Activated T-cell treated with anti-CD3 and anti-CD28 coated beads for 1 hour (primary cell): ENCODE measurements at places on chromosomes 16 and 17.
A peak's percentile ranks its signal among the peaks of the same experiment; 100 is the strongest.

DNA sequence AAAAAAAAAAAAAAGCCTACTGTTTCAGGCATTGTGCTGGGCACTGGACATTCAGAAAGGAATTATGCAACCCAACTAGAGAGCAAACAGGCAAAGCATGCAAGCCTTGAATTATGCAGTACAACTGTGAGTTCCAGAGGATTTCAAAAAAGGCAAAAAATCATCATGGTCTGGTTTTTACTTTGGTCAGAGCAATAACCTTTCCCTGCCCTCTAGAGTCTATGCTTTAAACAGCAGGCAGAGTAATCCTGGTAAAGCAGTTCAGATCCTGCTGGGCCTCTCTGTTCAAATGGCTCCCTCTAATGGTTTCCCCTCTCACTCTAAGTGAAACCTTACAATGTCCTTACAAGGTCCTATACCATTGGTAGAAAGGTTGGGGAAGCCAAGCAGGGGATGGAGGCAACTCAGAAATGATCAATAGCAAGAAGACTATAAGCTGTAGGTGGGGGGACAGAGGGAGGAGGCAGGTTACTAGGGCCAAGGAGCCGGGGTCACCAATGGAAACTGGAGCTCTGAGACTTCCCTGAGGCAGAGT, 4.6 kb upstream of the TAF15 start:
- DNase-seq = no peak

DNA sequence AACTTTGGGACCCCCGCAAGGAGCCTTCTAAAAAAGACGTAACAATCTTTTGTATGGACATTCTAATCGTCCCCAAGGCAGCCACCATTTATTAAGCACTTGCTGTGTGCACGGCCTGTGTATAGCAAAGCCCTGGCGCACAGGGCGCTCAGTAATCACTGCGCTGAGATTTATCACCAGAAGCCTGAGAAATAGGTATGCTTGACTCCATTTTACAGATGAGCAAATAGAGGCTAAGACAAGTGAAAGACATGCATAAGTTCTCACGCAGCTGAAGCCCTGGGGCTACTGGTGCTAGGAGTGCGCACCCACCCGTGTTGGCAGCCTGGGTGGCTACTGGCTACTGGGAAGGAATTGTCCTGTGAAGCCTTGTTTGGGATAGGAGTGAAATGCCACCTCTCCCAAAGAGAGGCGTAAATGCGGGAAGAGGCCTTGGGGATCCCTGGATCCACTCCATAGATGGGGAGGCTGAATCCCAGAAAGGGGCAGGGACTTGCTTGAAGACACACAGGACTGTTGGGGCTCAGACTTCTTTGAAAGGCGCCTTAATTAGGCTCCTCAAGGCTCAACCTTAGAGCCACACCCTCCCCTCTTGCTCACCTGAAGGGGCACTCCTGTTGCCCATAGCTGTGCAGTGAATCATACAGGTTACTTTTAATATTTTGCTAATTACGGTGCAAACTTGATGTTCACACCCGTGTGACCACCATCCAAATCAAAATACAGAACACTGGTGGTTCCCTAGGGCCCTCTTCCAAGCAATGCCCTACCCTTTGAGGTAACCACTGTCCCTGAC, 634 bp upstream of the NATD1 start:
- no peak for DNase-seq

DNA sequence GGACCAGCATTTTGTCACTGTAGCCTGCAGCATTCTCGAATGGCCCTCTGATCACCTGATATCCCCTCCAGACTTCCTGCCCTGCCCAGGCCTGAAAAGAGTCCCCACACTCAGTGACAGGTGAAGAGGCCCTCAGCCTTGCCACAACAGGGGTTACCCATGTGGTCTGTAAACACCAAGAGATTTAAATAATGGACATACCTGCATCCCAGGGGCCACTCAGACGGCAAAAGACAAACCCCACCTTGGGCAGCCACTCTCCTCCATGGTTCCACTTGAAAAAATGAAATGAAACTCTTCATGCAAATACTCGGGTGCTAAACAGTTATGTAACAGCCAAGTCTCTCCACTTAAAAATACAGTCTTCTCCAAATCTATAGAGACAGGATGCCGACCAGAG, 22.9 kb upstream of the PECAM1 start:
- DNase-seq = no peak

GRCh38 chr17:80485846-80486245, 9.4 kb upstream of the NPTX1 start:
- no peak for DNase-seq

GRCh38 chr16:80500116-80500859, 40.5 kb upstream of the DYNLRB2 start:
- no peak for DNase-seq

GRCh38 chr17:7579001-7579833, at the start of gene CD68:
Gene CD68 (plus strand): TSS chr17:7579638. CDS start chr17:7579678, 40 bp downstream.
- DNase-seq = peak; percentile 41

DNA sequence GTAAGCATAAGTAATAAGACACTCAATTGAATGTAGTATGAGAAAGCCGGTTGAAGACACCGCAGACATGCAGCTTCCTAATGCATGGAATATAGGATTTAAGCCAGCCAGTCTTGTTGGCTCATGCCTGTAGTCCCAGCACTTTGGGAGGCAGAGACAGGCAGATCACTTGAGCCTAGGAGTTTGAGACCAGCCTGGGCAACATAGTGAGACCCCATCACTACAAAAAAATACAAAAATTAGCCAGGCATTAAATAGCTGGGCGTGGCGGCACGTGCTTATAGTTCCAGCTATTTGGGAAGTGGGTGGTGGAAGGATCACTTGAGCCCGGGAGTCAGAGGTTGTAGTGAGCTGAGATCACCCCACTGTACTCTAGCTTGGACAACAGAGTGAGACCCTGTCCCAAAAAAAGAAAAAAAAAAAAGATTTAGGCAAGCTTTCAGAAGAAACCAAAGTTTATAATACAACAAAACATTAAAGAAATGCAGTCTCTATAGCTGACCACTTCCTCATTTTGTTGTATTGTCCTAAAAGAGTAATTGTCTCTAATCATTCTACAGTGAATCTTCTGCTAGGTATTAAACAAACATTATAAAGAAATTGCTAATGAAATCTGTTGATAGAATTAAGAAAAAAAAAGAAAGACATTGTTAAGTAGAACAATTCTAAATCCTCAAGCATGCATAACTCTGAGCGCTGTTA, 68.6 kb upstream of the KIFC3 start:
- DNase-seq = no peak

DNA sequence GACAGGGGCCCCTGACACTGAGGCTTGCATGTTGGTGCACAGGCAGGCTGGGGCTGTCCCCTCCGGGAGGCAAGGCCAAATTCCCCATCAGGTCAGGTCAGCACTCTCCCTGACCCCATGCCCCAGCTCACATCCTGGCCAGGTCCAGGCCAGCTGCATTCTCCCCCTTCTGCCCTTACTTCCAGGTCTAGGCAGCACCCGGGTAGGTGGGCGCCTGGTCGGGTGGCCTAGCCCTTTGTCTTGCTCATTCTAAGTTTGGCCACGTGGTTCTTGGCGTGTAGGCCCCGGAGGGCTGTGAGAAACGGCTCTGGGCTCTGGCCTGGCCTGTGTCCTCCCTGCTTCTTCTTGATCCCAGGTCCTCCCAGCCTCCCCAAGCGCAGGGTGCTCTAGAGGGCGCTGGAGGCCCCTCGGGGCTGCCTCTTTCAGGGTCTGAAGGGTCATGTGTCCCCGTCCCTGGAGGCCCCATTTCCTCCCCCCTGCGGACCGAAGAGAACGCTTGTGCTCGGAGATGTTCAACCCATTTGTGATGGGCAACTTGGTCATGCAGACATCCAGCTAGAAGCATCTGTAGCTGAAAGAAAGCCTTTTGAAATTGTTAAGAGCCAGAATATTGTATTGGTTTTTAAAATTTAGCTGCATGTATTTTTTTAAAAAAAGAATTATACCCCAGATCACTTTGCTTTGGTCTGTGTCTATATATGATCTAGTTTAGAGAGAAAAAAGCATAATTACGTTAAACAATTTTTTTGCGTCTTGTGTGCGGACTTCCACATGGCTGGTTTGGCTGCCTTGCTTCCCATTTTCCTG, 6.7 kb downstream of the BAHCC1 start:
- no peak for DNase-seq

DNA sequence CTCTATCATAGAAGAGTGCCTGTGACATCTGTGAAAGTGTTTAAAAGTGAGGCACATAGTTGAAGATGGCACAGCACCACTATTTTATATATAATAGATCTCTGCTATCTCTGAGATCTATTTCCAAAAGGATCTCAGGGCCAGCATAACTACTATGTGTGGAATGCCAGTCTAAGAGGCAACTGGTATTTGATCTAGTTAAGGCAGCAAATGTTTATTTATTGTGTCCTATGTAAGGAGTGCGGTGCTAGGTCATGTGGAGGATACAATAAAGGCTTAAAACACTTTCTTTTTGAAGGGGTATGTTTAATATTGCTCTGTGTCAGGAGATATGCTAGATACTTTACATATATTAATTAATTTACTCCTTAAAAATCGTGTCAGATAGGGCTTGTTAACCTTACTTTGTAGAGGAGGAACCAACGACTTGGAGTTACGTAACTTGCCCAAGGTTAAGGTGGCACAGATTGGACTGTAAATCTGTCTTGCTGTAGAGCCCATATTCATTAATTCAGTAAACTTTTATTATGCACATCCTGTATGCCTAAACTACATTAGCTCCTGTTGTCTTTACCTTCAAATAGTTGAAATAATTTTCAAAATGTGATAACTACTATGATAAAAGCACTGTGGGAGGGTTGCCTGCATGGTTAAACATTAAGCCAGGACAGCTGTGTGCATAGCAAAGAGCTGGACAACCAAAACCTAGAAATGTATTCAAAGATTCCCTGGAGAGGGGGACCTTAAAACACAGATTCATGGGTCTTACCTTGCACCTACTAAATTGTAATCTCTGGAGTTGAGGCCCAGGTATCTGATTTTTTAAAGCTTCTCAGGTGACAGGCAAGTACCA, 83.3 kb downstream of the NLK start:
- no peak for DNase-seq

DNA sequence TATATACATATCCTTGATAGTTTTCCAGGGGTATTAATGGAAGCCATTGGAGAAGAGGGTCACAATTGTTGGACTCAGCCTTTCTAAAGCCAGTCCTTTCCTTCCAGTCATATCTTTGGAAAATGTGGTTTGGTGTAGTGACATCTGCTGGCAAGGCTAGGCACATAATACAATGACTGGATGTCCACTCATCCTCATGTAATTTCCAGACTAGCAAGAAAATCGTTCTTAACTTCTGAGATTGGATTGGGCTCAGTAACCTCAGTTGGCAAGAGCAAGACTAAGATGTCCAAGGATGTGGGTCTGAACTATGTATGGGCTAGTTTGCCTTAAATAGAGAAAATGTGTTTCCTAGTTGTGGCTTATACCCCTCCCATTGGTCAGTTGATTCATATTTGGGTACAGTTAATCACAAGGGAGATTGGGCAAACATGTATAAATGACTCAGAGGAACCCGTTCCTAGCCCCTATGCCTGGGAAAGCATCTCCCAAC, 8.7 kb upstream of the KAT7 start:
- no peak for DNase-seq

- DNase-seq = peak; percentile 38
Observed at GRCh38 chr16:84115919-84116719, 623 bp downstream of the MBTPS1 start.

GRCh38 chr17:77880711-77881450, 77.6 kb upstream of the TNRC6C start:
- no peak for DNase-seq

DNA sequence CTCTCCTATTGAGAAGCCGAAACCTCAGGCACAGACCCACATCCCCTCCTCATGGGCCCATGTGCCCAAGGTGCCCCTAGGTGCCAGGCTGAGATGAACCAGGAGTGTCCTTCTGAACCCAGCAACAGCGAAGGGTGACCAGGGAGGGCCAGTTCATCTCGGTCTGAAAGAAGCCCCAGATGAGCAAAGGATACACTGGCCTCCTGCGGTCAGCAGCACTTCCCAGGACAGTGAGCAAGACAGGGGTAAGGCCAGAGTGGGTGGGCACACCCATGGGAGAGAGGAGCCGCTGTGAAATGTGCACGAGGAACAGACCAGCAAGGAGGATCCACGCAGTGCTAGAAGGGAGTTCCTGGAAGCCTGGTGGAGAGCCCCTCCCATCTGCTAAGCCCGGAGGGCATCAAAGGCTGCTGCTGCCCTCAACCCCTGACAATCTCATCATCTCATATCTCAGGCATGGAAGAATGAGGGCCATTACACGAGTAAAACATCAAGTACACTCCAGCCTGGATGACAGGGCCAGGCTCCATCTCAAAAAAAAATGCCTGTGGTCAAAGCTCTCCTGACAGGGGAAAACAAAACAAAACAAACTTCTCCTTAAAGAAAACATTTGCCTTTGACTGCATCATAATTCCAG, 3.3 kb upstream of the HBZ start:
- no peak for DNase-seq

- DNase-seq = no peak
Observed at GRCh38 chr17:54117452-54117851, 294.7 kb downstream of the KIF2B start.

- no peak for DNase-seq
Observed at GRCh38 chr17:77952368-77952767, 6.1 kb upstream of the TNRC6C start.

DNA sequence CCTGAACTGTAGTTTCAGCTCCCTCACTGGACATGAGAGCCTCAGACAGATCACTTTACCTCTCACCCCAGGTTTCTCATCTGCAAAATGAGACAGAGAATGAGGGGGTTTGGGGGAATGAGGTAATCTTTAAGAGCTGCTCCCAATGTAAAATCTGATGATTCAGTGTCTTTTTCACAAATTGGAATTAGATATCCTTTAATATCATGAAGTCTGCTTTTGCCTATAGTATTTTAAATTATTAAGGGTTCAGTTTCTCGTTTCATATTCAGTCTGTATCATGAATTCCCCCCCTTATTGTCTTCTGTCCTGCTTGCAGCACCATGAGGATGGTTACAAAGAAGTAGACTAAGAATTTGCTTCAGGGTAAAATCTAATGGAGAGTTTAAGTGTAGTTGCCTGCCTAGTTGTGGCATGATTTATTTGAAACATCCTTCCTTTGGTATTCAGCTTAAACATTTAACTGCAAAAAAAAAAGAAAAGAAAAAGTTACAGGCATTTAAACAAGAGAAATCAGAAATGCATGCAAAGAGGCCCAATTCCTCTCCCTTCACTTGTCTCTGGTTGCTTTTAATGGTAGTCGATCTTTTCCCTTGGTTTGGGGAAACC, 77.3 kb downstream of the WNT3 start:
- no peak for DNase-seq

DNA sequence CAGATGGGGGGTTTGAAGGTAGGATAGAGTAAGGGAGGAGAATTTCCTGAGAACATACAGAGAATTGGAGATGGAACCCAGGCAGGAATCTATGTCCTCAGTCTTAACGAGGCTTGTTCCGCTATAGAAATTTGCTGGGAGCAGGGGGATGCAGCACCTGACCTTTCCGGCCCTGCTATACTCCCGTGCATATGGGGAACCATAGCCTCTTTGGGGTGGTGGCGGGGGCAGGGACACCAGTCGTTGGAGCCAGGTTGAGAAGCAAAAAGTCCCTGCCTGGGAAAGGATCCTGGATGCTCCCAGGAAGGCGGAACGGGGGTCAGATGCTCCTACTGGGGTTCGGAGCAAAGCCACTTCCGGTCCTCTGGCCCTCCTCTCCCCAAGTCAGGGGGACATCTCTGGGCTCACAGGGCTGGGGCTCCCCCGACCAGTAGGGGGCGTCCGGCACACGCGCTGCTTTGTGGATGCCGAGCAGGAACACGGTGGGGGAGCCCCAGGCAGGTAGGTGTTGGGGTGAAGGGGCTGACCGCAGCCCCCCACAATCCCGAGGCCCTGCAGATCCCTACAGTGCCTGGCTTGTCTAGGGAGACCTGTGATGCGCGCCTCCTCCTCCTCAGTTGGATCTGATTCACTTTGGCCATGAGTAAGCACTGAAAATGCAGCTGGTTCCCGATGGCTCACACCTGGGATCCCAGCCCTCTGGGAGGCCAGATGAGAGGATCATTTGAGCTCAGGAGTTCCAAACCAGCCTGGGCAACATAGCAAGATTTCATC, 15.5 kb upstream of the TFAP4 start:
- DNase-seq = peak; percentile 86
